ENCODE measurements at places on chromosomes 7 and 10. TPM values are rescaled to one million over a fixed set of nuclear protein-coding genes. Genes with fewer than 3 reads are reported as not detected.

Gene KIFBP
- total RNA-seq, result 17.3 TPM

Gene ARMS2
- total RNA-seq, result not detected

Gene OPN4
- total RNA-seq, result not detected

Gene FAM200A
- total RNA-seq, result 6.8 TPM

Gene MXI1
- total RNA-seq, result 44.5 TPM

Gene NRAP
- total RNA-seq, result 13.6 TPM

Gene MDFIC
- 25.6 TPM for total RNA-seq

Gene SPDYE5
- total RNA-seq, result not detected

Gene KCNH2
- total RNA-seq, result 0.99 TPM

Gene RSU1
- total RNA-seq, result 27.3 TPM

Gene PIP
- not detected for total RNA-seq

Gene PAXIP1
- 10.5 TPM for total RNA-seq

Gene SRGN
- total RNA-seq, result 153 TPM

Gene CYP3A7
- 0.39 TPM for total RNA-seq

Gene ABCB8
- 13.2 TPM for total RNA-seq

Gene SPAM1
- total RNA-seq, result not detected

Gene COL28A1
- 9.0 TPM for total RNA-seq

Gene MSMB
- total RNA-seq, result 4.8 TPM

Gene GTPBP4
- total RNA-seq, result 36.8 TPM

Gene ABCB4
- total RNA-seq, result 6.3 TPM

Gene ANXA7
- 47.4 TPM for total RNA-seq

Gene DNAJC12
- 2.7 TPM for total RNA-seq

Gene OLAH
- total RNA-seq, result not detected

Gene FZD1
- 15.9 TPM for total RNA-seq

Gene TFPI2
- total RNA-seq, result 0.89 TPM

Gene LMOD2
- 16.2 TPM for total RNA-seq

Gene ADAMTS14
- 5.2 TPM for total RNA-seq

Gene ABCB1
- total RNA-seq, result 1.1 TPM

Gene OR2A42
- 0.10 TPM for total RNA-seq

Gene AKAP9
- 101 TPM for total RNA-seq

Gene ASB10
- total RNA-seq, result 0.69 TPM

Gene LIPJ
- total RNA-seq, result 0.49 TPM

Gene TMEM213
- not detected for total RNA-seq

Gene CREB5
- 52.7 TPM for total RNA-seq

Gene SAMD9L
- 7.6 TPM for total RNA-seq

Gene ALDH18A1
- 61.0 TPM for total RNA-seq

Gene HYAL4
- total RNA-seq, result not detected

Gene DYDC2
- total RNA-seq, result 0.10 TPM

Gene ITGB8
- total RNA-seq, result 27.1 TPM

Gene NAT16
- total RNA-seq, result not detected

Gene PILRA
- 3.2 TPM for total RNA-seq

Gene TCF7L2
- 36.8 TPM for total RNA-seq

Gene TDRD1
- 0.20 TPM for total RNA-seq

Gene NEUROD6
- total RNA-seq, result 0.30 TPM

Gene GNG11
- total RNA-seq, result 19.0 TPM

Gene TAF3
- total RNA-seq, result 3.2 TPM

Gene IFT22
- 15.6 TPM for total RNA-seq

Gene SPDYE16
- total RNA-seq, result 0.10 TPM

Gene DNAJC1
- total RNA-seq, result 28.7 TPM

Gene GDI2
- total RNA-seq, result 307 TPM

Gene OR9A2
- total RNA-seq, result 0.20 TPM

Gene DEPP1
- total RNA-seq, result 29.6 TPM

Gene TRRAP
- 26.4 TPM for total RNA-seq

Gene PKD2L1
- total RNA-seq, result not detected

Gene PTF1A
- not detected for total RNA-seq

Gene SPDYE2
- total RNA-seq, result not detected
